Stimulated activated CD8-positive, alpha-beta memory T cell treated with anti-CD3 and anti-CD28 coated beads, Interleukin-4, amount 100 ng/mL, for 4 hours (primary cell): ENCODE measurements at places on chromosomes 7 and 10.
A peak's percentile ranks its signal among the peaks of the same experiment; 100 is the strongest.

- no peak for DNase-seq
Measured at GRCh38 chr7:92697012-92697411, 106.8 kb upstream of the FAM133B start.

- peak; percentile 27 for DNase-seq
Measured at GRCh38 chr10:42932735-42933447, 144.0 kb upstream of the RET start.

DNA sequence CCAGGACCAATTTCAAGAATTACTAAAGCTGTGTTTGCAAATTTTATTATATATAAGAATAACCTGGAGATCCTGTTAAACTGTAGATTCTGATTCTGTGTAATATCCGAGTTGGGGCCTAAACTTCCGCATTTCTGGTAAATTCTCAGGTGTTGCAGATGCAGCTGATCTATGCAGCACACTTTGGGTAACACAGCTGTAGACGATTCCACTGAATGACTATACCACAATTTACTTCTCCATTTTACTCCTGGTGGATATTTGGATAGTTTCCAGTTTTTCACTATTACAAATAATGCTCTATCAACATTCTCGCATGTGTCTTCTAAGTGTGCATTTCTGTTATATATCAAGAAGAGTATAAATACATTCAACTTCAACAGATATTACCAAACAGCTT lies 7.5 kb downstream of the GDI2 start:
- DNase-seq = no peak

DNA sequence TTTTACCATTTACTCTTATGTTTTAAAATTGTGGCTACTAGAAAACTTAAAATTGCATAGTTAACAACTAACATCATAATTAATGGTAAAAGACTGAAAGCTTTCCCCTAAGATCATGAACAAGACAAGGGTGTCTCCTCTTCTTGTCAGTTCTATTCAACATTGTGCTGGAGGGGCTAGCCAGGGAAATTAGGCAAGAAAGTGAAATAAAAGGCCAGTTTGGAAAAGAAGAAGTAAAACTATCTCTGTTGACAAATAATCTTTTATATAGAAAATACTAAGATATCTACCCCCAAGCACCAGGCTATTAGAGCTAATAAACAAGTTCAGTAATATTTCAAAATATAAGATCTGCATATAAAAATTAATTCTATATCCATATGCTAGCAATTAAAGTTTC lies 46.9 kb upstream of the MXI1 start:
- DNase-seq = no peak

DNA sequence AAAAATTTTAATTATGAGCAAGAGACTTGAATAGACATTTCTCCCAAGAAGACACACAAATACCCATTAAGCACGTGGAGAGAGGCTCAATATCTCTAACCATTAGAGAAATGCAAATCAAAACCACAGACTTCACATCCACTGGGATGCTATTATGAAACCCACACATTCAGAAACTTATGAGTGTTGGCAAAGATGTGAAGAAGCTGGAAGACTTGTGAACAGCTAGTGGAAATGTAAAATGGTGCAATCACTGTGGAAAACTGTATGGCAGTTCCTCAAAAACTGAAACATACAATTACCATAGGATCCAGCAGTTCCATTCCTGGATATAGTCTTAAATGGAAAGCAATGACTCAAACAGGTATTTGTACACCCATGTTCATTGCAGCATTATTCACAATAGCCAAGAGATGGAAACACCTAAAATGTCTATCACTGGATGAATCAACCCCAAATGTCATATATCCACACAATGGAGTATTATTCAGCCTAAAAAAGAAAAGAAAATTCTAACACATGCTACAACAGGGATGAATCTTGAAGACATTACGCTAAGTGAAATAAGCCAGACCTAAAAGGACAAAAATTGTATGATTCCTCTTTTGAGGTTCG lies 53.5 kb upstream of the FRMD4A start:
- no peak for DNase-seq

GRCh38 chr10:17684537-17684936 lies 40.6 kb downstream of the STAM start:
- DNase-seq = no peak

DNA sequence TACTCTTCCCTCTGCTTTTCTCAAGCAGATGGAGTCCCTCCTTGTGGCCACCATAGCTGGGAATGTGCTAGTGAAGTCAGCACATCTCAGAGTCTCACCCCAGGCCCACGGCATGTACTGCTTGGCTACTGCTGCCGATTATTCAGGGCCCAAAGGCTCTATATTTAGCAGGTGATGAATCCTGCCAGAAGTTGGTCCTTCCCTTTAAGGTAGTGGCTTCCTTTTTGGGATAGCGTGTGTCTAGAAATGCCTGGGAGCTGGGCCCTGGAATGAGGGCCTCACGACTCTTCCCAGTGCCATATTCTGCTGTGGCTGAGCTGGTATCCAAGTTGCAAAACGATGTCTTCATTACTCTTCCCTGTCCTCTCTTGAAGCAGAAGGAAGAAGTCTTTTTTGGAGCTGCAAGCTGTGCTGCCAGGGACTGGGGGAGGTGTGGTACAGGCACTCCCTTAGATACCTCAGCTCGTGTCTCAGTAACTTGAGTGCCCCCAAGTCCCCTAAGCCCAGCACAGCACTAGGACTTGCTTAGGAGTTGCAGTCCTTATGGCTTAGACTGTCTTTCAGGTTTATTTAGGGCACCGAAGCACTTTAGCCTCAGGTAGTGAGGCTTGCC lies 100.1 kb downstream of the ADAM22 start:
- no peak for DNase-seq

GRCh38 chr10:132946-133898 lies 2.0 kb upstream of the ZMYND11 start:
- no peak for DNase-seq

- no peak for DNase-seq
Measured at GRCh38 chr10:10205906-10206305, 811.8 kb upstream of the CELF2 start.

DNA sequence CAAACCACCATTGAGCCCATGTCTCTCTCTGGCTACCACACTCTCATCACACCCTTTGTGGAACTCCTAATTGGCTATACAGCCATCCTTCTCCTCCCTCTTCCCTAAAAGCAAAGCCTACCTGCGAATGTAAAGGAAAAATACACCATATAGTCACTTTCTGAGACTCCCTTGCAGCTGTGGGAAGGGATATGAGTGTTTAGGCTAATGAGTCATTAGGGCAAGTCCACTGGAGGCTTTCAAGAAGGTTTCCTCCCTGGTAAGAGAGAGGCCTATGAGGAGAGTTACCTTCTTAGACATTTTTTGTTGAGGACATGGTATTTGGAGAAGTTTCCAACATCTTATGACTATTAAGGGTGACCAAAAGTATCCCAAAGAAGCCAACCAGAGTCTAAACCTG lies 4.1 kb upstream of the TMEM243 start:
- no peak for DNase-seq

DNA sequence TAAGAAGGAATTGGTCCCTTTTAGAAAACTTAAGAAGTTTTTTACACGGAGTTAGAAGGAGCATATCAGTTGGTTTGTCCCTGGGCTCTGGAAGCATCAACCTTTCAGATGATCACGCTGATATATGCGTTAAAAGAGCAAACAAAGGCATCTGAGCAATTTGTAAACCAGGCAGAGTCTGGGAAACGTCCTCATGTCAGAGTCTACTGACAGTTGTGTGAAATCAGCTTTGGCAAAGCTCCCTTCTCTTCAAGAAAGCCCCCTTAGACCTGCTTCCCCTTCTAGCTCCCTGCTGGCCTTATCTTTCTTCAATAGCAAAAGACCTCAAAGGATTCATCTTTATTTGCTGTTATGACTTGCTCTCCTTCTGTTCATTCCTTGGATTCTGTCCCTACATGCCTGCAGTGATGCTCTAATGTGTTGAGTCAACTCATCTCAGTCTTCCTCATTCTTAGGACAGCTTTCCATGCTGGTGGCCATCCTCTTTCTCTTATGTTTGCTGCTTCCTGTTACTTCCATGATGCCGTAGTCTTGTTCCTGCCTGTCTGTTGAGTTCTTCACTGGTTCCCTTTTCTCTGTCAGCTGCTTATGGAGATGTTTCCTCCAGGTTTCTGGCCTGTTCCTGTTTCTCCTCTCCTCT lies 106.5 kb upstream of the BMPER start:
- no peak for DNase-seq

GRCh38 chr7:18354108-18355085 lies 141.2 kb upstream of the HDAC9 start:
- no peak for DNase-seq

- DNase-seq = no peak
Measured at GRCh38 chr10:110430340-110431273, 67.1 kb upstream of the DUSP5 start.

GRCh38 chr10:36351159-36351558 lies 709.1 kb upstream of the FZD8 start:
- DNase-seq = no peak

GRCh38 chr7:155422599-155423336 lies 35.2 kb upstream of the EN2 start:
- no peak for DNase-seq

DNA sequence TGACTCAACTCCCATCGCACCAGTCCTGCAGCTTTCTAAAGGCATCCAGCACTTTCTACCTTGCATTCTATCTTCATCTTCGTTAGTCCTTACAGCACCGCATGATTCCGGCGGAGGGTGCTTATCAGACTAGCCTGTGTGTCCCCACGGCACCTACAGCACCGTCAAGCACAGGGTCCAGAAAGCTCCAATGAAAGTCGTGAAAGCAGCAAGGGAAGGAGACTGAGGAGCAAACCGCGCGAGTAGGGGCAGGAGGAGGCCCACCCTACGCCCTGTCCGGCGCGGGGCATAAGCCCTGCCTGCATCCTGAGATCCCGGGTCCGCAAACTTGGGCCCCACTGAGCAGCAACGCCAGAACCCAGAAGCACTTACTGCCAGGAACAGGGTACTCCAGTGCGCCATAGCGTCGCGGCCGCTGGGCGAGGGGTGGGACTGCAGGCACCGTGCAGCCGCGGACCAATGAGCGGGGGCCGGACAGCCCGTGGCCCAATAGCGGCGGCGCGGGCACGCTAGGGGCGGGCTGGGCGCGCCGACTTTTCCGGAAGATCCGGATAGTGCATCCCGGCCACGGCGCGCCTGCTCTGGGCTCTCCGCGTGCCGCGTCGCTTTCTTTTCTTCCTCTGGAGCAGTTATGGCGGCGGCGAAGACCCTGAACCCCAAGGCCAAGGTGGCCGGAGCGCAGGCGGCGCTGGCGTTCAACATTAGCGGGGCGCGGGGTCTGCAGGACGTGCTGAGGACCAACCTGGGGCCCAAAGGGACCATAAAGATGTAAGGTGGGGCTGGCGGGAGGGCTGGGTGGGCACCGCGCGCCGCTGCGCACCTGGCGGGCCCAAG lies 122.1 kb upstream of the VKORC1L1 start:
- DNase-seq = peak; percentile 70
